Activated naive CD8-positive, alpha-beta T cell treated with anti-CD3 and anti-CD28 coated beads for 36 hours (primary cell): ENCODE measurements at places on chromosomes 4 and X. TPM values are rescaled to one million over a fixed set of nuclear protein-coding genes. Genes with fewer than 3 reads are reported as not detected.

GRCh38 chr4:8157944-8158709, 486 bp downstream of the ABLIM2 start:
- no peak for DNase-seq

- DNase-seq = no peak
These were observed 6.9 kb downstream of the LSM6 start for GRCh38 chr4:146182443-146182842.

- DNase-seq = no peak
These were observed 14.2 kb downstream of the CXCR3 start for GRCh38 chrX:71604141-71604540.

- no peak for DNase-seq
These were observed at the start of gene TLR1 for GRCh38 chr4:38804654-38805295. Gene TLR1 (minus strand): TSS chr4:38804791. CDS start chr4:38798831, 5,960 bp downstream.

- no peak for DNase-seq
These were observed 58.9 kb upstream of the ARHGAP24 start for GRCh38 chr4:85416094-85416493.

- no peak for DNase-seq
These were observed 9.9 kb downstream of the MTNR1A start for GRCh38 chr4:186545436-186545835.

DNA sequence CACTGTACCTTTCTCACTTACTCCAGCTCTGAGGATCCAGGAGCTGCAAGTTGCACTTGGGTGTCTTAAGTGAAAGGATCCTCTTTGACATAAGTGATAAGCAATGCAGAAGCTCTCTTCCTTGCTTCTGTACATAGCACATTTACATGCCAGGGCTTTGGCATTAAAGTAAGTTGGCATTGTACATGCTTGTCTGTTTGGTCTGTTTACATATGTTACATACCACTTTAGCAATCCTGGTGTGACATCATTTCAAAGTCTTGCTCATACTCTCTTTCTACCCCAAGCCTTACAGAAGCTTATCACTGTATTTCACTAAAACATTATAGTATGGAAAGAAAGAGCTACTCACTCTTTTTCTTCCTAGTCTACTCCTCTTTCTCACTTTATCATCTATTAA, 2548.3 kb downstream of the ARAP2 start:
- no peak for DNase-seq

GRCh38 chrX:9464435-9465371, at the start of gene TBL1X:
Gene TBL1X (plus strand): TSS chrX:9465058. CDS start chrX:9653587, 188,529 bp downstream.
- DNase-seq = peak; percentile 68

- DNase-seq = no peak
These were observed 79.1 kb downstream of the TRAPPC11 start for GRCh38 chr4:183738081-183738673.

- DNase-seq = no peak
These were observed 155.6 kb upstream of the PACRGL start for GRCh38 chr4:20544645-20545044.

DNA sequence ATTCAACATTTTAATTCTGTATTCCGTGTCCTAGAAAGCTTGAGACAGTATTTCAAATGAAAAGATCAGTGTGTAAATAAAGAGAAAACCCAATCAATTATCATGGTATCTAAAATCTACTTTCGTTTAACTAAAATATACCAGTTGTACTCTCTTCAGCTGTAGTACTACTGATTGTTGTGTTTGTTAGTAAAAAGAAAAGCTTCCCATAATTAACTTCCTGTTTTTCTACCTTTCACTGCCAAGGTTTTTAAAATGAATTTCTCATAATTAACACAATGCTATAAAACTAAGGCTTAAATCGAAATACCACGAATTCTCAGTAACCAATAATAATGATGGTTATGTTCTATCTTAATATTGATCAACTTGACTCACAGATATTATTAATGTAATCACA, 37.4 kb downstream of the PPP3CA start:
- no peak for DNase-seq

DNA sequence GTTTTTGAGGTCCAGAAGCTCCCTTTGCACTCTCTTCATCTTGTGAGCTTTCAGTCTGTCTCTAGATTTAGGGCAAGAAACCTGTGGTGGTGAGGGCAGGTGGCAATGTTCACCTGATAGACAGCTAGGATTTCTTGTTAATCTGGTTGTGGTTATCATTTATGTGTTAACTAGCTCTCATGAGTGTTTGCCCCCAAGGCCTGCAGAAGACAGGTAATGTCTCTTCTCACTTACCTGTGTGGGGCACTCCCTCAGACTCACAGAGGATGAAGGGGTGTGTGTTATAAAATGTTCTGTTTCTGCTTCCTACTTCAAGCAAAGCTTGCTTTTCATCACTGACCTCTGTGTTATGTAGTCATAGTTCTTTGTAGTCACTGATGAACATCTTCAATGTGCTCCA, 17.8 kb downstream of the EGF start:
- DNase-seq = no peak

- no peak for DNase-seq
These were observed 1.7 kb downstream of the SLAIN2 start for GRCh38 chr4:48343035-48343434.

GRCh38 chrX:74234818-74235217, 69.2 kb upstream of the ZCCHC13 start:
- DNase-seq = no peak

DNA sequence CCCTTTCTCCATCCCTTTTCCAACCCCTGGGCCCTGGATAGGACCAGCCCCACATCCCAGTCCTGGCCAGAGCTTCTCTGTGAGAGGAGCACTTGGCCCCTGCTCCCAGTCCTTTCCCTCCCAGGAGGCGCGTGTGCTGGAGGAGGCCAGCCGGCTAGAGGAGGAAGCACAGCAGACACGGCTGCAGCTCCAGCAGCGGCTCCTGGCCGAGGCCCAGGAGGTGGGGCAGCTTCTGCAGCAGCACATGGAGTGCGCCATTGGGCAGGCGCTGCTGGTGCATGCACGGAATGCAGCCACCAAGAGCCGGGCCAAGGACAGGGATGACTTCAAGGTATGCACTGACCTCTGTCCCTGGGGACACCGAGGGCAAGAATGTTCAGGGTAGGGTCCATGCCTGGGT, 87.5 kb downstream of the EVC start:
- no peak for DNase-seq

DNA sequence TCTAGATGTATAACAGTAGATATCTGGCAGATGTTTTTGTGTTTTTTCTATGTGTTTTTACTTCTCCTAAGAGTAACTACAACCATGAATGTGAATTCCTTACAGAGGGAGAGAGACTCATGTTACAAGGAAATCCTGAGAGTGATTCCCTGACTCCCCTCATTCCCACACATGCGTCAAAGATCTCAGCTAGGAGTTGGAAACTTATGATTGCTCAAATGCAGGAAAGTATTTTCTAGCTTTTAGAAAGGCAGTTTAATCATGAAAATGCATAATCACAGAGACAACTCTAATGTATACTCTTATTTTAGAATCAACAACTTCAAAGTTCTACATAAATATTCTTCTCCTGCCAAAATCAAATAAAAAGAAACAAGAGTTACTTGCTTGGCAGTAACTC, 121.8 kb downstream of the PDE5A start:
- DNase-seq = no peak

DNA sequence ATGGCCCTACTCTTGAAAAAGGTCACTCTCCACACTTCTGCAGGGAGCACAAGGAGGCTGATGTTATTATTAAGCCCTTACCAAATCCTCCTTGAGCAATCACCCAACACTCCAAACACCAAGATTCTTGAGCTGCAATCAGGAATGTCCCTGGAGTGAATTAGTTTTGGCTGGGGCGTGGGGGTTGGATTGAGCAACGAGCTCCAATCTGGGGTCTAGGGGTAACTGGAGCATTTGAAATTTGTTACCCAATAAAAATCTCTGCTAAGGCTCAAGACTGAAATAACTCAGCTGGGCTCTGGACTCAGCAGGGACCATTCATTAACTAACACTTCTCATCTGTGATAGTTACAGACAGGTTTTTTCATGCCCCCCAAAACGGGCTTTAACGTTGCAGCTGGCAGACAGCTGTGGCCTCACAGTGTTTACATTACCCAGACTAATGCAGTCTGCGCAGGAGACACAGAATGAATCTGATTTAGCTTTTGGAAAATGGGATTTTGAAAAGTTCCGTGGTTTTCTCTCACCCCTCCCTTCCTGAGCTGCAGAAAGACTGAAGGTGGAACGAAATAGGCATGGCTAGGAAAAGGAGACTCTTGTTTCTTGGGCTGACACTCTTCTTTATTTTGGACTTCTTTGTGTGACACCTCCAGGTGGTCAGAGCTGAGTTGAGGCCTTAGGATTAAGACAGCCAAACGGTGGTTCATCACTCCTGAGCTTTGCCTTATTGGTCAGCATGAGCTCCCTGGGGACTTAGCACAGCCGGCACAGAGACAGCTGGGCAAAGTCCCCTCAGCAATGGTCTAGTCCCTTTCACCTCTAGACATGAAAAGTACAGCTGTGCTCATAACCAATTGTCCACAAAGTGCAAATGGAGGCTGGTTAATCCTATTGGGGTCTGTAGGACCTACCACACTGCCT, 26.6 kb downstream of the PLAC1 start:
- DNase-seq = no peak

- no peak for DNase-seq
These were observed 114.1 kb downstream of the FAM9B start for GRCh38 chrX:8919801-8920200.

GRCh38 chr4:187075514-187075913, 351.9 kb upstream of the FAT1 start:
- no peak for DNase-seq

DNA sequence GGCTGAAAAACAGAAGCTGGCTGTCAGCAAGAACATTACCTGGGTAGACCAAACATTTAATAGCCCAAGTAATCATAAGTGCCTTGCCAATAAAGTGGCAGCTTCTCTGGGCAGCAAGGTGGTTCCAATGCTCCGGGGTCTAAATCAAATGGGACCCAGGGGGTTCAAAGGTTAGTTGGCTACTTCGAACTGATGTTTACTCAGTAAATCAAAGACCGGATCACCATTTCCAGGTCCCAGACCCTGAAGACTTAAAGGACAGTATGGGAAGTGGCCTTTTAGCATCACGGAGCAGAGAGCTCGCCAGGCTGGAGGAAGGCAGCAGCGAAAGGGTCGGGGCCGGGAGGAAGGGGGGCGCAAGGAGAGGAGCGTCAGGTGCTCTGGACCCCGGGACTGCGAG, 1.0 kb downstream of the SH3KBP1 start:
- DNase-seq = no peak

- no peak for DNase-seq
These were observed 345.5 kb upstream of the FSTL5 start for GRCh38 chr4:162509333-162509732.

DNA sequence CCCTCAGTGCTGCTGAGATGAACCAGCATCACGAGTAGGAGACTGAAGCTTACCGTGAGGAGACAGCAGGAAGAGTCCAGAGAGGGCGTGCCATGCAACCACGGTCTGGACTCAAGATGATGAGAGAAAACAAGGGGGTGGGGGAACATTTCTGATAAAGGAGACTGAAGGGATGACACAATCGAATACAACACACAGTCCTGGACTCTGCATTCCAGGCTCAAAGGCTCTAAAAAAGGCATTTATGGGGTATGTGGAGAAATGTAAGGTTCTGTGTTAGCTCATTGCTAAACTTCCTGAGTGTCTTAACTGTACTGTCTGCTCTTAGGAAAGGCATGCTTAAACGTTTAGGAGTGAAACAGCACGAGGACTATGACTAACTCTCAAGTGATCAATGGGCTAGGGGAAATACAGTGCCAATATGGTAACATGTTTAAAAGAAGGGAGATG, 20.6 kb upstream of the IRAK1 start:
- no peak for DNase-seq

GRCh38 chr4:23909671-23910070, 19.8 kb upstream of the PPARGC1A start:
- no peak for DNase-seq

DNA sequence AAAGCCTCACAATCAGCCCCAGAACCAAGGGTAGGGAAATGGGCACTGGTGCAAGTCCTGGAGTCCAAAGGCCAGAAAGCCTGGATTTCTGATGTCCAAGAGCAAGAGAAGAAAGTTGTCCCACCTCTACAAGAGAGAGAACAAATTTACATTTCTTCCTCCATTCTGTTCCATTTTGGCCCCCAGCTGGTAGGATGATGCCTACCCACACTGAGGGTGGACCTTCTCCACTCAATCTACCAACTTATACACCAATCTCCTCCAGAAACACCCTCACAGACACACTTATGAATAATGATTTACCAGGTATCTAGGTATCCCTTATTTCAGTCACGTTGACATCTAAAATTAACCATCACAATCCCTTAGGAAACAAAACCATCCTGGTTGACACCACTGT, 367.8 kb upstream of the GRIA3 start:
- no peak for DNase-seq

IDUA gene
- 6.6 TPM for total RNA-seq

TRIM2 gene
- total RNA-seq = 0.54 TPM

ATP5ME gene
- 287 TPM for total RNA-seq

HMX1 gene
- not detected for total RNA-seq

TMEM271 gene
- total RNA-seq = not detected

C1GALT1C1 gene
- 12.3 TPM for total RNA-seq

DNAAF6 gene
- not detected for total RNA-seq

MAMLD1 gene
- 0.91 TPM for total RNA-seq

FAM149A gene
- 0.82 TPM for total RNA-seq
